ENCODE measurements at places on chromosomes 13 and 19.

DNA sequence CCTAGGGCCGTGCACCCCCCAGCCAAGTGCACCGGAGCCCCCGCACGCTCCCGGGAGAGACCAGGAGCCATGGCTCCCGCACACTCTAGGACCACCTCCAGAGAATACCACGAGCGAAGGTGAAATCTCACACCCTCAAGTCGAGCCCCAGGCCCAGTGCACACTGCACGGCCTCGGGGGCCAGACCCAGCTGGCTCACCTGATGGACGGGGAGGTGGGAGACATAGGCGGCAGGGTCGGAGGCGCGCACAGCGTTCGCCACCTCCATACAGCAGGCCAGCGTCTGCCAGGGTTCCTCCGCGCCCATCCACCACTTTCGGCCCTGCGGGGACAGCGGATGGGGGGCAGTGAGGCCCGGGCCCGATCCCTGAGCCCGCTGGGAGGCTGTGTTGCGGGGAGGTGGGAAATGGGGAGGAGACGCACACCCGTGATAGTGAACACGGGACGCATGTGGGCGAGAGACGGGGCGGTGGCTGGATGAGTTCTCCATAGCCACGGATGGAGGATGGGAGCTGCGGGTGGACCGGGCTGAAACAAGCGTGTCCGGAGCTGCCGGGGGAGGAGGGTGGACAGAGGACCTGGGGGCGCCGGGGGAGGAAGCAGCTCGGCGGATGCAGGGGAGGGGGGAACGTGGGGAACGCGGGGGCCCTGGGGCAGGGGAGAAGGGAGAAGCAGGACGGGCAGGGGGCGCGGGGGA is 13.0 kb downstream of the POLRMT start:
- DNase-seq, result no peak

DNA sequence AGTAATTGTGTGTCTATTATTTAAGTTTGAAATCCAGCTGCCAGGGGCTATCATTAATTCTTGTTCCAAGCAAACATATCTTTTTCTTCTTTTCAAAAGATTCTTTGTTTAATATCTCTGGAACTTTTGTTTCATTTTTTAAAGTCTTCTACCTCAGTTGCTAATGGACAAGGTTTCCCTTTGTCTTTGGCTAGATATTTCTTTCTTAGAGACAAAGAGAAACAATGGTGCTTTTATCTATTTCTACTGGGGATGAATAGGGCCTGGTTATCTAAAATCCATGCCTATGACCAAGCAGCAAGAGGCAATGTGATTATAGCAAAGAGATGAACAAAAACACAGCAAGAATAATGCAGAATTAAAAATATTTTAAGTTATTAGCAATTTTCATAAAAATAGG is 661.3 kb upstream of the KLF12 start:
- DNase-seq, result no peak

- no peak for DNase-seq
These were observed 111.9 kb downstream of the KCNRG start for GRCh38 chr13:50126993-50127725.

- no peak for DNase-seq
These were observed 5.1 kb downstream of the CRX start for GRCh38 chr19:47826800-47827199.
